ENCODE measurements at places on chromosomes 16 and 17.

- DNase-seq = no peak
These were observed 16.5 kb upstream of the TMEM92 start for GRCh38 chr17:50257676-50258224.

GRCh38 chr17:44095647-44096496 lies 25.3 kb downstream of the G6PC3 start:
- DNase-seq = no peak

- no peak for DNase-seq
These were observed 98.8 kb downstream of the NLK start for GRCh38 chr17:28141313-28141712.

GRCh38 chr17:80528536-80528935 lies 16.1 kb upstream of the RPTOR start:
- DNase-seq = no peak

GRCh38 chr16:17068524-17068923 lies 402.2 kb downstream of the XYLT1 start:
- DNase-seq = no peak

DNA sequence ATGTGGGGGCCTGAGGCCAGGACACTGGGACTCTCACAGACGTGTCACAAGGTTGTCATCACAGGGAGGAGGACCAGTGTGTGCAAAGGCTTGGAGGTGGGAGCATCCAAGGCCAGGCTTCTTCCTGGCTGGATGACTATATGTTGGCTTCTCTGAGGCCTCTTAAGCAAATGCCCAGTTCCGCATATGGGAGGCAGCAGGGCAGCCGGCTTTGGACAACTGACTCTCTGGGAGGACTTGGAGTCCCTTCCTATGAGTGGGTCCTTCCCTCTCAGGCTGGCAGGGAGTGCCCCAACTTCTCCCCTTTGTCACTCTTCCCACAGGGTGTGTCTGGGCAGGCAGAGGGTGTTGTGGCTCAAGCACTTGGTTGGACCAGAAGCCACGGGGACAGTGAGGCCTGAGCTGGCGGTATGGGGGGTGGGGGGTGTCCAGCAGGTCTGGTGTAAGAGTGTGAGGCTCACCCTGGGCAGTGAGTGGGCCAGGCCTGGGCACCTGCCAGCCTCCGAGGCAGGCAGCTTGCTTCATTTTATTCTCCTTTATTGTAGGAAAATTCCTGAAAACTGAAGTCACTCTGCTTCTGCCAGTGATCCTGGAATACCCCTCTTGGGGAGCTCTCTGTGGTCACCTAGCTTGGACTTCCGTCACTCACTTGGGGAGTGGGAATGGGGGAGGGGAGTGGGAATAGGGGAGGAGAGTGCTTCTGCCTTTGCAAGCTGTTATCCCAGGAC lies 14.9 kb downstream of the ADGRG1 start:
- no peak for DNase-seq

DNA sequence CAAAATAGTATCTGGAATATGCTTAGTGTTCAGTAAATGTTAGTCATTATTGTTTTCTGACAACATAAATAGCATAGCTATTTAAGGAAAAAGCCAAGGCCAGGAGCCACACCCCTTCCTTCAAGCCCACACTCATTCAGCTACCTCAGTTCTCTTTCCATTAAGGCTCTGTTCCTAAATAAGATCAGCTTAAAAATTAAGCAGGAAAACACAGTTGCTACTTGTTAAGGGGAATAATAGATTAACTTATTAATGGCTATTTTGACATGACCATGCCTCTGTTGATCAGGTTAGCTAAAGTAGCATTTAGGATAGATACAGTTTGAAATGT lies 158.1 kb downstream of the CHD9 start:
- no peak for DNase-seq

- DNase-seq = no peak
These were observed 212.5 kb upstream of the EEF2KMT start for GRCh38 chr16:5309946-5310611.

DNA sequence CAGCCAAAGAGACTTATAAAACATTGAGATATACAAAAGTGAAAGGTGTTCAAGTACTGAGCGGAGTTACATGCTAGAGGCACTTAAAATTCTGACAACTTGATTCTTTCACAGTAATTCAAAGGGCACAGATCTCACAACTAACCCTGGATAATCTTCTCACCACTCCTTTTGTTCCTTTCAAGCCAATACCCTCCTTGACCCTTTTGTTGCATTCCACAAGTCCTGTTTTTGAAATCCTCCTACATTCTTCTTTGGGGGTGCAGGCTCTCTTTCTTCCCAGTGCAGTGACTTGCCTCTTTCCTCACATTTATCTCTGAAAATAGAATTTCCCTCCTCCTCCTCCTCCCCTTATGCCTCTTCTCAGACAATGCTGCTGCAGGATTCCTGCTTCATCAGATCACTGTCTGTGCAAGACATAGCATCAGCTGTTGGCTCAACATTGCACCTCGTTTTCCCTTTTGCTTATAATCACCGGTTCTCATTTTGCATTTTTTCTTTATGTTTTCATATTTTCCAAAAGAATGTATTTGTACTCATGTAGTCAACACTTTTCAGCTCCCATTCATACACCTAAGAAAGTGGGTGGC lies 199.3 kb downstream of the CDH8 start:
- no peak for DNase-seq

DNA sequence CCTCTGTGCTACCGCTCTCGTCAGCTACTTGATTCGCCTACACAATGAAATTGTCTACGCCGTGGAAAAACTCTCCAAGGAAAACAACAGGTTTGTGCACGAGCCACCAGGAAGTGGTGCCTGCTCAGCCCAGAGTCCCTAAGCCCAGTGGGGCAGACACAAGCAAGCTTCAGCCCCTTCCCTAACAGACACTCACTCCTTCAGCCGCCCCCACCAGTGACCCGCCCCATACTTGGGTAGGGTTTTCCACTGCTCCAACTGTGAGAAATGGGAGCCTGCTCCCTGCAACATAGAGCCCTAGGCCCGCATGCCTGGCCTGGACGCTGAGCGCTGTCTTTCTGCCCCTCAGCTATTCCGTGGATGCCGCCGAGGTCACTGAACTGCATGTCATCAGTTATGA lies 28.6 kb upstream of the ENDOV start:
- no peak for DNase-seq

DNA sequence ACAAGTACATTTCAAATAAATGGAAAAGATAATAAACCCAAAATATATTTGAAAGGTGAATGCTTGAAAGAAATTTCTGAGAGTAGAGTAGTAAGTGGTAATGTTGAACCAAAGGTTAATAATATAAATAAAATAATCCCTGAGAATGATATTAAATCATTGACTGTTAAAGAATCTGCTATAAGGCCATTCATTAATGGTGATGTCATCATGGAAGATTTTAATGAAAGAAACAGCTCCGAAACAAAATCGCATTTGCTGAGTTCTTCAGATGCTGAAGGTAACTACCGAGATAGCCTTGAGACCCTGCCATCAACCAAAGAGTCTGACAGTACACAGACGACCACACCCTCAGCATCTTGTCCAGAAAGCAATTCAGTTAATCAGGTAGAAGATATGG lies 84.2 kb downstream of the C17orf58 start:
- DNase-seq = no peak

DNA sequence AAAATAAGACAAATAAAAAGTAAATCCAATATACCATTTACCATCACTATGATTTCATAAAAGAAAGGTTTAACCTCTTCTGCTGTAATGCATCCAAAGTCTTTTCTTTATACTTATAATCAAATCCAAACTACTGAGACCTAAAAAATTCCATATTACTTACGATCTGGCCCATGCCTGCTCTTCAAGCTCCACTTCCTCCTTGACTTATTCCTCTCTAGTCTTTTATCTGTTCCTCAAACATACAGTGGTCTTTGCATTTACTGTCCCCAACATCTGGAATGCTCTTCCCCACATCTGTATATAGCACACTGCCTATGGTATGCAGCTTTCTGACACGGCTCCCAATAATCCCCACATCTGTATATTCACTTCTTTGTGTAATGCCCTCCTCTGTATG lies 33.8 kb downstream of the PCTP start:
- no peak for DNase-seq
